ENCODE measurements at places on chromosomes 16 and 17.

DNA sequence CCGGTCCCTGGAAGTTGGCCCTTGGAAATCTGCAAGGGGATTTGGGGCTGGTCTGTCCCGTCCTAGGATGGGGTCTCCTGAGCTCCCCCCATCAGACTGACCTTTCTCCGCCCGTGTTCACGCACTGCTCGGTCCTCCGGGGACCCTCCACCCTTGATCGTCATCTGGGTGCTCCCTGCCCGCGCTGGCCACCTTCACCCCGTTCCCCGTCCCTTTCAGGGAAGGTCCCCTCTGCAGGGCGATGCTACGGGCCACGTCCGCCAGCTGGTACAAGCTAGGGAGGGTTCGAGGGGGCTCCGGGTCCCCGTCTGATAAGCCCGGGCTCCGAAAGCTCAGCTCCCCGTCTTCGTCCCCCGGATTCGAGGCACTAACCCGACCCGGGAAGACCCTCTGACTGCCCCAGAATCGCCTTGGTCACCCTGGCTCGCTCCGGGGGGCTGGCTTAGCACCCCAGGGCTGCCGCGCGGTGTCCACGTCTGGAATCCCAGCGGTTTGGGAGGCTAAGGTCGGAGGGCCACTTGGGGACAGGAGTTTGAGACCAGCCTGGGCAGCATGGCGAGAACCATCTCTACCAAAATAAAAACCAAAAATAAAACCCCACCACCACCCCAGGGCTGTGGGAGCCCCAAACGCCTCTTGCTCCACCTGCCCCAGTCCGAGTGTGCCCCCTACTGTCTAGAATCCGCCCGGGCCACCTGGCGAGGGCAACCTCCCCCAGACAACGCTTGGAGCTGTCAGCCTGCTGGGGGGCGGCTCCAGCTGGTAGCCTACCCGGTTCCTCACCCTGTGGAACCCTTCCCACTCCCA, 1.1 kb upstream of the SLC43A2 start:
- peak; percentile 36 for DNase-seq

DNA sequence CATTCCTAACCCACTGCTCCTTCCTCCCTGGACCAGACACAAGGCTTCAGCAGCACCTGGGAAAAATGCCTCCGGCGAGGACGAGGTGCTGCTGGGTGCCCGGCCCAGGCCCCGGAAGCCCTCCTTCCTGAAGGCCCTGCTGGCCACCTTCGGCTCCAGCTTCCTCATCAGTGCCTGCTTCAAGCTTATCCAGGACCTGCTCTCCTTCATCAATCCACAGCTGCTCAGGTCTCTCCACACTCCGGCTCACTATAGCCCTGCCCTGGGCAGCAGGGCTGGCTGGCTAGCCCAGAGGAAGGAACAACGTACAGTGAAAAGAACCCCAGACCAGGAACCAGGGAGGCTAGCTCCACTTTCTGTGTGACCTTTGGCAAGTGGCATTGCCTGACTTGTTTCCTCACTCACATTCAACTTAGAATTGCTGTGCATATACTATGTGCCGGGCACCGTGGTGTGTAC, 26.2 kb downstream of the ABCC3 start:
- no peak for DNase-seq

DNA sequence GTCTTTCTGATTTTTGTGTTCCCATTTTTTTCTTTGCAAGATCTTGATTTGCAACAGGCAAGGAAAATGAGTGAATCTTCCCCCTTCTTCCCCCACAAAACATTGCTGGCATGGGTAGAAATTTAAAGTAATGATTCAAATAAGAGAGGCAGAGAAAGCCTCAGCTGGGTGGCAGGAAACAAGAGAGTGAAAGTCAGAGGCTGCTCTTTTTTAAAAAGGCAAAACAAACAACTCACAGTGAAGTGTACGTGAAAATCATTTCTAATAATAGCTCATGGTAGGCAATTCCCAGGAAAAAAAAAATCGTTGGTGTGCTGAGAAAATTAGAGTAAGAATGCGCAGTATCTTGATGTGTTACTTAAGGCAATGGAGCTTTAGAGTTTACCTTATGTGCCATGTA, 229.5 kb downstream of the FTO start:
- DNase-seq = no peak

DNA sequence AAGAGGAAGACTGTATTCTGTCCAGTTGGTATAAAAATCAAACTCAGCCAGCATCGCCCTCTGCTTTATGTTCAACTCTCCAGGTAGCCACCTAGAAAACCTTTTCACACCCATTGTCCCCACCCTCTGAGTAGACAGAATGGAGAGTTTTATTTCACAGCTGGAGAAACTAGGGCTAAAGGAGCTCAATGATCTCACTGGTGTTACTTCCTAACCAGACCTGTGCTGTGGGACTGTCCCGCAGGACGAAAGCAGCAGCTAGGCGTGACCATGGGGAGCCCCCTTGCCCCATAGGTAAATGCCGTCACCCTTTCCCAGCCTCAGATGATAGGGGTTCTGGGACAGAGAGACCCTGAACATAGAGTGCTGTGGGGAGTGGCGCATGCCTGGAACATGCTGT, 67.7 kb downstream of the CYLD start:
- DNase-seq = no peak

- no peak for DNase-seq
Observed at GRCh38 chr17:528253-528652, 175.6 kb upstream of the RPH3AL start.

GRCh38 chr17:80153004-80153403, 6.1 kb upstream of the EIF4A3 start:
- DNase-seq = no peak

All from fibroblast of upper back skin (primary cell).